ENCODE measurements at places on chromosomes 16 and 17.

DNA sequence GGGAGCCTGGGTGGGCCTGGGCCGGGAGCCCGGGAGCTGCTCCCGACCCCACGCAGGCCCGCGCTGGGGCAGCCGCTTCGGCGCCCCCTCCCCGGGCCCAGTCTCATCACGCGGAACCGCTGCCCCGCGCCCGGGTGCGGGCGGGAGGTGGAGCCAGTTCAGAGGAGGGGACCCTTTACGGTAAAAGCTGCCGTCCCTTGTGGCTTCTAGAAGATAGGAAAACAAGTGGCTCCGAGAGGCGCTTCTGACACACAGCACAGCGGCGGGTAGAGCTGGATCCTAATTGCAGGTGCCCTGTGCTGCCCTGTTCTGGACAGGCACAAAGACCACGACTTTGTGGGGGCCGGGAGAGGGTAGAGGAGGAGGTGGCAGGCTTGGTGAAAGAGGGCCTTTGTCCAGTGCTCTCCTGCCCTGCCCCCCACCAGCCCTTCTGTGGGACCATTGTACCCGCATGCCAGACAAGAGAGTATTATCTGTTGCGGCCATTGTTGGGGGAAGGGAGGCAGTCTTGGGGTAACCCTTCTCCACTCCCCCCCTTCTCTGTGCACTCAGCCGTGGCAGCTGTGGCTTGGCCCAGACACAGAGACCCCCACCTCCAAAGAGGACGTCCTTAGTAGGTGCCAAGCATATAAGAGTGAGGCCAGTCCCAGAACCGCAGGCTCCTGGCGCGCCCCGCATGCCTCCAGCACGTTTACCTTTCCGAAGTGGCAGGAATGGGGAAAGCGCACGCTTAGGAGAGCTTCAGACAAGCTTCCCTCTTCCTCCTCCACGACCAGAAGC, 736 bp downstream of the CNP start:
- no peak for DNase-seq

- DNase-seq, result no peak
Measured at GRCh38 chr17:17623904-17624303, 32.4 kb upstream of the PEMT start.

GRCh38 chr17:75191584-75191983, 8.8 kb upstream of the SUMO2 start:
- DNase-seq, result no peak

DNA sequence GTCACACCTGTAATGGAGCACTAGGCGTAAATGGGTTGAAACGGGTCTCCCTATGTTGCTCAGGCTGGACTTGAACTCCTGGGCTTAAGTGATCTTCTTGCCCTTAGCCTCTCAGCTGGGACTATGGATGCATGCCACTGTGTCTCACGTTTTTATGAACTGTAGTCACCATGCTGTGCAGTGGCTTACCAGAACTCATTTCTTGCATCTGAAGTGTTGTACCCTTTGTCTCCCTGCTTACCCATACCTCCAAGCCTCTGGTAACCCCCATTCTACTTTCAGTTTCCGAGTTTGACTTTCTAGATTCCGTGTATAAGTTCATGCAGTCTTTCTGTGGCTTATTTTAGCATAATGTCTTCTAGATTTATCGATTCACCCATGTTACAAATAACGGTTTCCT, 7.7 kb downstream of the PYCARD start:
- no peak for DNase-seq

DNA sequence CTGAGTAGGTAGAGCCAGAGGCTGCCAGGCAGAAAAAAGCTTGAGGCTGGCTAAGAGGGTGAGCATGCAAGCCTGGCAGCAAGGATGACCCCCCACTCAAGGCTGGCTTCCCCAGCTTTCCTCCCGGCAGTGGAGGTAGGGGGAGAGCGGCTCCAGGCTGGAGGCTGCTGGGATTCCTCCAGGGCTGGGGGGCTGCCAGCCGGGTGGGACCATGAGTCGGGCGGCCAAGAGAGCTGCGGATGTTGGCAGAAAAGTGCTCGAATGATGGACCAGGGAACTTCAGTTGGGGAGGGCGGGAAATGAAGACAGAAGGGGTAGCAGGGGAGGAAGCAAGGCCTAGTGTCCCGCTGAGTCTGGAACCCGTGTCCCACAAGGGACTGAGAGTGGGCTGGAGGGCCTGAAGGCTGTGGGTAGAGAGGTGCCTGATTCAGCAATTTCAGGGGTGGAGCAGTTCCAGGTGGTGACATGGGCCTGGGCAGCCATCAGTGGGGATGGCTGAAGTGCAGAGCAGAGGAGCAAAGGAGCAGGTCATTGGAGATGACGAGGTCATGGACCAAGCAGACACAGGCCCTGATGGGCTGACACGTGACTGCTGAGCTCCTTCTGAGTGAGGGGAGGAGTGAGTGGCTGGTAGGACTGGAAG, 20.3 kb downstream of the HSD11B2 start:
- DNase-seq, result peak; percentile 71

Measured in right forelimb (tissue), 1 donor.